ENCODE measurements at places on chromosomes 4 and X. TPM values are rescaled to one million over a fixed set of nuclear protein-coding genes. Genes with fewer than 3 reads are reported as not detected.

DNA sequence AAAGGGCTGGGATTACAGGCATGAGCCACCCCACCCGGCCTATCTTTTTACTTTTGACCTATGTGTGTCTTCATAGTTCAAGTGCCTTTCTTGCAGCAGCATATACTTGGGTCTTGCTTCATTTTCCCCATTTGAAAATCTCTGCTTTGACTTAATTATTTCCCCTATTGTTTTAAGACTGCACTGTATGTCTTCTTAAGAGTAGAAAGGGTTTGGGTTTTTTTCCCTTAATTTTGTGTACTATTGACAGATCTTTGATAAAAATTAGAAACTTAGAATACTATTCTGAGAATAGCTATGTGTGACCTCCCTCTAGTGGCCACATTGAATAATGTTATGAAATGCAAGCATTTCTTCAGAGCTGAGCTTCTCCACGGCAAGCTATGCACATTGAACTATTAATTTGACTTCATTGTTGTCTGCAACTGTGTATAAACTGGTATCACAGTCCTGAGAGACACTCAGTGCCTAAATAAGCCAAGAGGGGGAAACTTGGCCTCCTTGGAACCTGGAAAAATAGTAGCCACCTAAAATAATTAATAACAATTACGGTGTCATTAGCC, 8.7 kb upstream of the SLC25A4 start:
- peak; percentile 40 for DNase-seq

DNA sequence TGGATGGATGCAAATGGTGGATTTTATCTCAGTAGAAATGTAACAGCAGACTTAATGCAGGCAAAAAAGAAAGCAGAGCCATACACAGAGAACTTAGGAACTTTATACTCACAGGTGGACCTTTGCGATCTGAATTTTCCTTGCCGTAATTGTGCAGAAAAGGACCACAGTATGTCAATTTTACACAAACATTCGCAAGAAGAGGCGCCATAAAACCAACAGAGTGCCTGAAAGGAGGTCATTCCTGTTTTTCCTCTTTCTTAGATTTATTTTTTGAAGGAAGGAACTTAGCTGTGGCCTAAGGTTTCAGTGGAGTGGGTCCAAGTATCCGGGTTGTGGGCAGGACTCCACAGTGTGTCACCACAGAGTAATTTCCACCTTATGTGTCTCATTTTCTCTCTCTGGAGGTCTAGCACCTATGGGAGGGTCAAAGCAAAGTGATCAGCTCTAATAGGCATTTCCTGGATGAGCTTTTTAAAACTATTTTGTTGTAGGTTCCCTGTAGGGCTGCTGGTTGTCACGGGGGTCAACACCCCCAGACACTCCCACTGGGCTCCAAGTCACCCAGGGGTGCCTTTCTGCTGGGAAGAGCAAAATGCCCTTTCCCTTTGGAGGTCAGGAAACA, 24.7 kb upstream of the PBDC1 start:
- no peak for DNase-seq

XK gene
- polyA plus RNA-seq, result not detected

FREM3 gene
- not detected for polyA plus RNA-seq

IL1RAPL2 gene
- polyA plus RNA-seq, result not detected

GRCh38 chr4:149928507-149928906, 112.9 kb upstream of the IQCM start:
- no peak for DNase-seq

Measured in naive B cell (primary cell).